ENCODE measurements at places on chromosomes 5 and 9.

- DNase-seq: no peak
Measured at GRCh38 chr5:11777096-11777495, 127.2 kb downstream of the CTNND2 start.

- no peak for DNase-seq
Measured at GRCh38 chr5:172276214-172276613, 7.3 kb downstream of the UBTD2 start.

DNA sequence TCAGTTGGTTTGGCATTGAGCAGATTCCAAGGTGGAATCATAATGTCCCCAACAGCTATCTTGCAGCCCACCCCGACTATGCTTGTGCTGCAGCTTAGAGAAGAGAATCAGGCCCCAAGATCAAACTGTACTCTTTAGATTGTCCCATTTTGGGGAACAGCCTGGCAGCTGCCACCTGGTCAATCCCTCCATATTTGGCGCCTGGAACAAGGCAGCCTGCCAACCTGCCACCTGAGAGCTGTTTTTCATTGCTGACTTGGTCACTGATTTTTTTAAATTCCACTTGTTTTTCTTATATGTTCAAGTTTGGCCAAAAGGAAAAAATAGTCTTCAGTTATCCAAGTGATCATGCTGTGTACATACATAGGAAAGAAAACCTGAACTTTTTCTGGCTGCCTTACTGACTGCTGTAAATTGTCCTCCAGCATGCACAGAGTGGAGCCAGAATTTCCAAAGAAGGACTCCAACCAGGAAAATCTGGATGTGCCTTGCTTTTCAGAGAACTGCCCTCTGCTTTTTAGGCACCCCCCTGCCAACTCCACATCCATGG lies 504.2 kb downstream of the ENC1 start:
- no peak for DNase-seq

GRCh38 chr5:130836729-130837649 lies 328.1 kb downstream of the HINT1 start:
- DNase-seq: no peak

GRCh38 chr9:115122937-115123336 lies 5.0 kb upstream of the TNC start:
- no peak for DNase-seq

- peak; percentile 26 for DNase-seq
Measured at GRCh38 chr5:31021181-31021624, 172.3 kb upstream of the CDH6 start.

GRCh38 chr9:110143485-110143884 lies 64.5 kb downstream of the C9orf152 start:
- DNase-seq: no peak

DNA sequence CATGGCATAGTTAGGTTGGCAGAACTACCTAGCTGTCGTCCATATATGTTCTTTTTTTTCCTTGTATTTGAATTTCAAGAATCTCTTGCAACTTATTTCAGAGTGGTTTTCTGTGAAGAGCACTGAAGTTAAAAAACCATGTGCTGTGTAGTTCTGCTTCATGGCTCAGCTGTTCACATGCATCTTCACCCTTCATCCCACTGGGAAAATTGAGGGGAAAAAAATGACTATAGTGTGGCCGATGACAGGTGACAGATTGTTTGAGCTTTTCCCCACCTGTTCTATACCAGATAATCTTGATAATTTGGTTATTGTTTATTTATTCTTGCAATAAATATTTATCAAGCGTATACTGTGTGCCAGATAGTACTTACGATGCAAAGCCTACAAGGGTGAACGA lies 77.8 kb downstream of the AOPEP start:
- no peak for DNase-seq

GRCh38 chr5:139649082-139649991 lies 1.2 kb downstream of the CXXC5 start:
- DNase-seq: peak; percentile 41

GRCh38 chr5:158832731-158833130 lies 267.0 kb downstream of the EBF1 start:
- DNase-seq: no peak

- DNase-seq: no peak
Measured at GRCh38 chr9:124381170-124381945, 33.9 kb downstream of the PSMB7 start.

All from hepatic stellate cell (primary cell).